ENCODE measurements at places on chromosomes 5 and 9.

GRCh38 chr5:107196500-107197059, 474.2 kb downstream of the EFNA5 start:
- DNase-seq, result no peak

GRCh38 chr9:128911529-128912035, 9.2 kb upstream of the PHYHD1 start:
- DNase-seq, result no peak

GRCh38 chr9:83792746-83793145, 24.8 kb downstream of the GKAP1 start:
- no peak for DNase-seq

GRCh38 chr5:107112216-107112615, 558.5 kb downstream of the EFNA5 start:
- DNase-seq, result no peak

DNA sequence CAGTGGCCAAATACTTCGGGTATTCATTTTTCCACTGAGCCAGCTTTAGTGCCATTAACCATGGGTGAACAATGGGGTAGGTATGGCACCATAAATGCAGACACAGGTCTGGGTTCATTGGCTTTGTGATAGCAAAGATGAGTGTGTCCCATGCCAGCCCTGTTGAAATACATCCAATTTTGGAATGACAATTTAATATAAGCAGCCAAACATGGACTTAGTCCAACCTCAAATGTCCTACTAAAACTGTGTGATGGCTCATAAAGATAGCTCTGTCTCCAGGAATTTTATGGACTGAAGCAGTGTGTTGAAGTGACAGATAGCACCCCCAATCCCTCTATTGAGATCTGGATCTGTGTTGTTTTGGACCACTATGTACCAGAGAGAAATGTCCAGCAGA, 514.9 kb downstream of the RASEF start:
- DNase-seq, result no peak

DNA sequence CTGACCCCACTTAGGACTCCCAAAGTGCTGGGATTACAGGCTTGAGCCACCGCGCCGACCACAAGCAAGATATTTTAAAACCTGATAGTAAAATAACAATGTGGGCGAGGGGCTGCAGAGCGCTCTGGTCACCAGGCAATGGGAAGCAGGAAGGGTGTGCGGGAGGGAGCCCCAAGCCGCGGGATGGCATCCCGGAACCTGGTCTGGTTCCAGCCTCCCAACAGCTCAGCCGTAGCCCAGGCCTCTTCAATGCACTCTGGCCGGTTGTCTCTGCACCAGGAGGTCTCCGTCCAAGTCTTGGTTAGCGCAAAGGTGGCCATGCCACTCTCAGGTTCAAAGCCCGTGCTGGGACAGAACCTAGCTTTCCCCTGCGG, 694 bp upstream of the UAP1L1 start:
- no peak for DNase-seq

DNA sequence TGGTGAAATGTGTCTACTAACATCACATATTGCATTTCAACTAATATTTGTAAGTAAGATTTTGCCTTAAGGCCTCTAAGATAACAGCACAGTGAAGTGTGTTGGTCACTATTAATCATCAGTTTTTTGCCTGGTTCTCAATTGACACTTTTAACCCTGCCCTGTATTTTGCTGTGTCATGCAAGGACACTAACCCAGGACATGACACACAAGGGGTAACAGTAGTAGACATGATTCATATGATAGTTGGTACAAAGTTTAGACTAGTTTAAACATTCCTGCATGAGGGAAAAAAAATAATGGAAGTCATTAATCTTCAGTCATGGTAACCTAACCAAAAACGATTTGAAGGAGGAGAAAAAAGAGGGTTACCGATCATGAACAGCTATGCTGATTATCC, 207.0 kb downstream of the DEPDC1B start:
- no peak for DNase-seq

GRCh38 chr9:90032296-90033027, 427.6 kb downstream of the GADD45G start:
- no peak for DNase-seq

GRCh38 chr5:151870820-151871219, 53.8 kb downstream of the GLRA1 start:
- no peak for DNase-seq

DNA sequence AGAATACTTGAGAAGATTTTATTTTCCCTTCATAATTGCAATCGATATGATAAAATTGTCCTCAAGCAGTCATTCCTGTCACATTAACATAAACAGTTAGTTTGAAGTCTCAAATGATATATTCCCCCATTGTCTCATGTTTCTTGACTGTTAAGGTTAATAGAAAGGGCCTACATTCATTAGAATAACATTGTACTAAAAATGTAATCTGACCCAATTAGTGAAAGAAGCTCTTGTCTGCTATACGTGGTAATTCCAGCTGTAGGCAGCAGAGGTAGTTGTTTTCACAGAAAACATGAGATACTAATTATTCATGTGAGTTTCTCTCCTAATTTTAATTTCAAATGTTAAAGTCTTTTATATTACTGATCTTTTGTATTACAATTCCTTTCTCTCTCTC, 25.9 kb upstream of the AP3B1 start:
- DNase-seq, result no peak

GRCh38 chr5:154811653-154812465, 38.5 kb downstream of the FAXDC2 start:
- DNase-seq, result peak; percentile 66

GRCh38 chr9:4798281-4799032, 5.7 kb downstream of the RCL1 start:
- DNase-seq, result no peak

DNA sequence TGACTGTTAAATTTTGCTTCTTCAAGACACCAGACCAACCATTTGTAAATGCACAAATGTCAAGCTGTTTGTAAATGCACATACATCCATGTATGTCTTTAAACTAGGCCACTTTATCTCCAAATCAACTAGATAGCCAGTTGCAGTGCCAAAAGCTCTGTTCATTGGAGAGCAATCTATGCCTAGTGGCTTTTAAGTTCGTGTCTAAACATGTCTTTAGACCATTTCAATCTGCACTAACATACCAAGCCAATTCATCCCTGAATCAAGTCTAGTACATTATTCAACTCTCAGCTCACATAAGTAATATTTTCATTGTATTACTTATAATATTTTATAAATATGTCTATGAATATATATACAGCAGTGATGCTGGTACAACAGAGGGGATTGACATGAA, 985.9 kb downstream of the CDH18 start:
- DNase-seq, result no peak

DNA sequence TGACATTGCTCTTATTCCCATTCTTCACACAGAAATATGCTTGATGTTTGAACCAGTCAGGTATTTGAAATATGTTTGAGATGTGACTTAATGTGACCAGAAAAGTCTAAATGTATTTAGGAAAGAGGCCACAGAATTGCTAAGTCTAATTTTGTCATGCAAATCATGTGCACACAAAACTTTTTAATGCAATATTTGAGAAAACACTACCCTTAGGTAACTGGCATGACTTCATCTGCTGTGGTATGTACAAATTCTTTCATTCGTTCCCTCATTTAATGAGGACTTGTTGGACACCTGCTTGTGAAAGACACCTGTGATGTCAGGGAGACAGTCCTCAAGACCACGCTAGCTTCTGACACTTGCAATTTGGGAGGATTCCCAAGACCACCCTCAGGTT, 21.1 kb upstream of the SLC46A2 start:
- no peak for DNase-seq

- DNase-seq, result no peak
Measured at GRCh38 chr5:89230178-89230577, 347.2 kb upstream of the MEF2C start.

DNA sequence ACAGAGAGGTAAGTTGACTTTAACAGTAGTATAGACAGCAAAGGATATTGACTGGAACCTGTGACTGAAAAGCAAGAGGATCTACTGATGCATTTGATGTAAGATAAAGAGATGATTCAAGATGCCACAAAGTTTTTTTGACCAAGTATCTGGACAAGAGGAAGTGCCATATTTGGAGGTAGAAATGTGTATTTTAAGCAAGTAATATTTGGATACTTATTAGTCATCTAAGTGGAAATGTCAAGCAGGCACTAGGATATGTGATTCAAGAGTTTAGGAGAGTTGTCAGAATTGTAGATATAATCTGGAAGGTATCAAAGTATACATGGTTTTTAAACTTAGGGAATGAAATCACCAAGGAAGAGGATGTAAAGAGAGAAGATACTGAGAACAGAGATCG, 686.1 kb upstream of the CHD1 start:
- DNase-seq, result no peak

GRCh38 chr5:66494437-66494836, 101.8 kb upstream of the MAST4 start:
- peak; percentile 9 for DNase-seq

DNA sequence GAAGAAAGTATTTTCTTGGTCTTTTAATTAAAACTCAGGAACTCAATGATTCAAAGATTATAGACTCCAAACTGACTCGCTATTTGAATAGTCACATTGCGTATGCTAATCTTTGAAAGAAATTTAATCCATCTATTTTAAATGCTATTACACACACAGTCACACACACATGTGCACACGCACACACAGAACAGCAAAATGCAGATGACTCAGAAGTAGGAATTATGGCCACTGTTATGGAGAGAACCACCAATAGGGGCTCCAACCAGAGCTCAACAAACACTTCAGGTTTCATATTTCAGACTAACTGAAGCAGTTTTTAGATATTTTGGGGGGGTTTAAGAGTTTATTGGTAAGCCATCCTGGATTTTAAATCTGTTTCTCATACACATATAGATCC, 1917.9 kb downstream of the EFNA5 start:
- DNase-seq, result no peak

DNA sequence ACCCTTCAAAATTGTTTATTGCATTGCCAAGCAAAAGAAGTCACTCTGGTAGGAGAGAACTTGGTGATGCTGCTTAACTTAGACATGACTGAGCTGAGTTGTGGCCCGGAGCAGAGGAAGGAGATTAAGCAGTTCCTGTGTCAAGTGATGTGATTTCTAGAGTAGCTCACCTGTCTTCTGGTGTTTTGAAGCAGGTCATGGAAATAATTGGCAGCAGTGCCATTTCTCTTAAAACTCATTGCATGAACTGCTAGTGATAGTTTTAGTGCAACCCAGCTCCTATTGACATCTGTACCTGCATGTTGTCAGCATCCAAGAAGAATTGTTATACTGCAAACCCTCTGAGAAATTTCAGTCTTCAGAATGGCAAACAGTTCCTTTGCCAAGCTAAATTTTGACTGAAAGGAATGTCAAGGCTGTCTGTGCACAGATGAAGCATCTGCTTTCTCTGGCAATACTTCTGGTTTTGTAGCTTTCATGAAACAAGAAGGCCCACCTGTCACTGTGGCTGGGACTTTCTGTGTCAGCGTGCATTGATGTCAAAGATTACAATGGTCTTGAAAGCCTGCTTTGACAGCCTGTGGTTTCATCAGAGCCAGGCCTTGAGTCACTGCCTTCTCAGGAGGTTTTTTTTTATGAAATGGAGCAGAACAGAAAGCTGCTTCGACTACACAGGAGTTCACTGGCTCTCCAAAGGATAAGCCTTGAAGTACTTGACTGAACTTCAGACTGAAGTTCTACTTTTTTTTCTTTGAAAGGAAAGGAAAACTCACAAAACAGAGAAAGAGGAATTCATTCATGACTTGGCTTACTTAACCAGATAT, 90.6 kb downstream of the RALGPS1 start:
- DNase-seq, result peak; percentile 55

- DNase-seq, result no peak
Measured at GRCh38 chr5:124782262-124782661, 35.8 kb upstream of the ZNF608 start.

DNA sequence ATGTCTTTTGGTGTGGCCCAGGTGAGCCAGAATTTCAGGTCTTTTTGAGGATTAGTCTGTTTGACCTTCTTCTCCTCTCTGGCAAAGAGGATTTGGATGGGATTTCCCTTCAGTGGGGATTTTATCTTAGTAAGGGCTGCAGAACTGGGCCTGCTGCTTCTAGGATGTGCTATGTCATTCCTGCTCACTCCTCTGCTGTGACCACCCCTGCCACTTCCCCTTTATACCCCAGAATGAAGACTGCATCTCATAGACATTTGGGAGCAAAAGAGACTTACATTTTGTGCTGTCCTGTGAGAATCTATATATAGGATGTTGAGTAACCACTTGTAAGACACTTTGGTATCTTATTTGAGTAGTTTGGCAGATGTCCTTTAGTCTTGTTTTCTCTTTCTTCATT, 76.2 kb downstream of the ARHGAP26 start:
- DNase-seq, result no peak

GRCh38 chr5:157113002-157113401, 4.2 kb upstream of the HAVCR2 start:
- no peak for DNase-seq

GRCh38 chr5:109365653-109366052, 44.1 kb downstream of the PJA2 start:
- DNase-seq, result no peak

DNA sequence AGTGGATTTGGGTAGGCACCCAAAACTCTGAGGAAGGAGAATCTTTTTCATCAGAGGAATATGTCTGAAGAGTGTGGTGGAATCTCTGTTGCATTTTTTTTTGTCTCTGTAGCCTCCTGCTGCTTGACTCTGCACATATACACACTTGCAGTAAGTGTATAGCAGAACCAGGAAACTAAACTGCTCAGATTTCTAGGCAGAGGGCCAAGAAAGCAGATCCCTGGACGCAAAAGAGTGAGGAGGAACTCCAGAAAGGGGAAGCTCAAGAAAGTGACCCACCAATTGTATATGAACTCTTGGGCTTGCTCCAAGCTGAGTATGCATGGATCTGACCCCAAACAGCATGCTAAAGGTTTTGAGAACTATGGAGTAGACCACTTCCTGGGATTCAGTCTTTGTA, 181.8 kb downstream of the GADD45G start:
- no peak for DNase-seq

GRCh38 chr9:13513716-13514444, 234.4 kb upstream of the MPDZ start:
- no peak for DNase-seq

DNA sequence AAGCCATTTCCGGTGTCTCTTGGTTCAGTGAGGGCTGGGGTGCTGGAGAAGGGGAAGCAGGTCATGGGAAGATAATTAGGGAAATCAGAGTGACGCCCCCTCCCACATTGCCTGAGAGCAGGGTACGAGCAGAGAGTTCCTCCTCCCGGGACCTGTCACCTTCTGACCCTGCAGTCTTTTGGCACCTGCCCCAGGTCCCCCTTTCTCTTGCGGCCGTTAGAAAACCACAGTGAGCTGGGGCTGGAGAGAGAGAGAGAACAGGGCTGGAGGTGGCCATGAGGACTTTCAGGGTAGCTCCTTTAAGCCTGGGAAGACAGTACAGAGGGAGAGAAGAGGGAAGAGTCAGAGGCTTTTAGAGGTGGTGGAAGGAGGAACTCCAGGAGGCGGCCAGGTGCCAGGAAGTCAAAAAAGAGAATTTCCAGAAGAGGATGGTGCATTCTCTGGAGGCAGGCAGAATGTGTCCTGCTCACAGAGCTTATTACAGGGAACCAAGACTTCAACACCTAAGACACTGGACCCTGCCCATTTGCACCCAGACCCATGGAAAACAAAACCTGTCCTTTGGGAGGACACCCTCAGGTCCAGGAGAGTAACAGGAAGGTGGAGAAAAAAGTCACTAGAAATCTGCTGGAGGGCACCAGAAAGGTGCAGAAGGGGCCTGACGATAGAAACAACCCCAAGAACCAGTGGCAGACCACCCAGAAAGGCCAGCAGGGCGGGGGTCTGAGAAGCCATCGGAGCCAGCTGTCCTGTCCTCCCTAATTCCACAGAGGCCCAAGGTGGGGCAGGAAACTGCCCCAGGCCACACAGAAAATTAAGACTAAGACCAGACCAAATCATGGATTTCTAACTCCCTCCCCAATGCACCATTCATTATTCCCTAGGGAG, 6.5 kb upstream of the ACSL6 start:
- DNase-seq, result no peak

- DNase-seq, result peak; percentile 11
Measured at GRCh38 chr5:76855961-76856360, 6.1 kb downstream of the S100Z start.
